ENCODE measurements at places on chromosomes 7 and 10.

- H3K27me3 ChIP-seq: peaks cover 13% of the 10 kb centered on the region
- DNase-seq: no peak
- H3K4me1 ChIP-seq: peaks cover 11% of the 10 kb centered on the region
- no peaks in the 10 kb centered on the region for H3K36me3 ChIP-seq
- H3K27ac ChIP-seq: no peak overlapping the region
Observed at GRCh38 chr10:36181426-36182178, 539.5 kb upstream of the FZD8 start.

DNA sequence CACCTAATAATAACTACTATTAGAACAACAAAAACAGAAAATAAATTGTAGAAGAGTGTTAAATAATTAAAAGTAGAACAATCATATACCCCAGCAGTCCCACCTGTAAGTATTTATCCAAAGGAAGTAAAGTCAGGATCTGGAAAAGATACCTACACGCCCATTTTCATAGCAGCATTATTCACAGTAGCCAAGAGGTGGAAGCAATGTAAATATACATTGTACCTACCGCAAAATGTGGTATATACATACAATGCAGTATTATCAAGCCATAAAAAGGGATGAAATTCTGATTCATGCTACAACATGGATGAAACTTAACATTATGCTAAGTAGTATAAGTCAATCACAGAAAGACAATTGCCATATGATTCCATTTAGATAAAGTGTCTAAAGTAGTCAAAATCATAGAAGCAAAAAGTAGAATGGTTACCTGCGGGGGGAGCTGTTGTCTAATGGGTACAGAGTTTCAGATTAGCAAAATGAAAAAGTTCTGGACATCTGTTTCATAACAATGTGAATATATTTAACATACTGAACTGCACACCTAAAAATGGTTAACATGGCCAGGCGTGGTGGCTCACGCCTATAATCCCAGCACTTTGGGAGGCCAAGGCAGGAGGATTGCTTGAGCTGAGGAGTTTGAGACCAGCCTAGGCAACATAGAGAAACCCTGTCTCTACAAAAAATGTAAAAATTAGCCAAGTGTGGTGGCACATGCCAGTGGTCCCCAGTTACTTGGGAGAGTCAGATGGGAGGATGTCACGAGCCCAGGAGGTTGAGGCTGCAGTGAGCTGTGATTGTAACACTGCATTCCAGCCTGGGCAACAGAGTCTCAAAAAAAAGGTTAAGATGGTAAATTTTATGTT is 6.0 kb upstream of the TMED4 start:
- H3K4me3 ChIP-seq: no peak overlapping the region
- no peaks in the 10 kb centered on the region for H3K27me3 ChIP-seq
- no peaks in the 10 kb centered on the region for H3K4me1 ChIP-seq
- no peaks in the 10 kb centered on the region for H3K36me3 ChIP-seq

DNA sequence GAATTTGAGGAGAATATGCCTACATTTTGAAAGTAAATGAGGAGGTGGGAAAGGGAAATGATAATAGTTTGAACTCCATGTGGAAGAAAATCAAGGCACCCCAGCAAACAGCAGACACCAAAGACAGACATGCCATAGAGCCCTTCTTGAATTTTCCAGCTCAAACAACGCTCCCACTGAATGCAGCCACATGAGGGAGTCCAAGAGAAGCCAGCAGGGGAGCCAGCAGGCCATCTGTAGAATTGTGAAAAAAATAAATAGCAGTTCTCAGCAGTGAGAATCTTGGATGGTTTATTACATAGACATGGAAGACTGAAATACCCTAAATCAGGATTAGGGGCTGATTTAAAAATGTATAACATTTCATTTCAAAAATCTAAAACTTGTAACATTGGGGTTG is 1567.3 kb upstream of the LRRTM3 start:
- no peaks in the 10 kb centered on the region for H3K27me3 ChIP-seq
- H3K36me3 ChIP-seq: no peaks in the 10 kb centered on the region
- H3K4me1 ChIP-seq: no peaks in the 10 kb centered on the region
- no peak overlapping the region for H3K27ac ChIP-seq

DNA sequence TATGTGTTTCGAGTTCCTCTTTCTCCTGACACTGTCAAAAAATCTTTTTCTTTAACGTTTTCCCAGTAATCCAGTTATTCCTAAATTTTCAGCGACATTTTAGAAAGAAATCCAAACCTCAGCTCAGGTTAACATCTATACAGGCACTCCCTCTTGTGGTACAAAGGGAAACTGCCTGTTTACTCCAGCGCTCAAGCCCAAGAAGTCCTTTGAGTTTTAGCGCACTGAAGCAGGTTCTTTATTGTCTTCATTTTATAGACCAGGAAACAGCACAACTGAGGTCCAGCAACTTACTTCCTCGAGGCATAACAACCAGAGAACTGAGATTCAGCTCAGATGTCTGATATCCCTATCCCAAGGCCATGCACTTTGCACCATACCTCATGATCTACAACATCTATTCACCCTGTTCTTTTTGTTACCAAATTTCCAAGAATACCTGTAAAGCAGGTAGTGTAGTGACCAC is 287.2 kb upstream of the MKLN1 start:
- H3K27me3 ChIP-seq: no peaks in the 10 kb centered on the region
- H3K4me1 ChIP-seq: peaks cover 14% of the 10 kb centered on the region
- H3K27ac ChIP-seq: no peak overlapping the region
- H3K36me3 ChIP-seq: no peaks in the 10 kb centered on the region

- DNase-seq: no peak
- H3K27me3 ChIP-seq: no peaks in the 10 kb centered on the region
- no peaks in the 10 kb centered on the region for H3K36me3 ChIP-seq
- H3K27ac ChIP-seq: no peak overlapping the region
- H3K4me3 ChIP-seq: no peak overlapping the region
Observed at GRCh38 chr10:110812583-110812982, 59.1 kb upstream of the PDCD4 start.

GRCh38 chr7:18997477-18998150 is 119.8 kb downstream of the TWIST1 start:
- H3K4me1 ChIP-seq: peaks cover 4% of the 10 kb centered on the region
- no peaks in the 10 kb centered on the region for H3K36me3 ChIP-seq
- no peaks in the 10 kb centered on the region for H3K27me3 ChIP-seq
- no peak overlapping the region for H3K27ac ChIP-seq

- H3K36me3 ChIP-seq: no peaks in the 10 kb centered on the region
- H3K27me3 ChIP-seq: no peaks in the 10 kb centered on the region
- no peak overlapping the region for H3K27ac ChIP-seq
- H3K4me1 ChIP-seq: no peaks in the 10 kb centered on the region
- no peak for DNase-seq
Observed at GRCh38 chr7:25918731-25919130, 233.3 kb upstream of the NFE2L3 start.

DNA sequence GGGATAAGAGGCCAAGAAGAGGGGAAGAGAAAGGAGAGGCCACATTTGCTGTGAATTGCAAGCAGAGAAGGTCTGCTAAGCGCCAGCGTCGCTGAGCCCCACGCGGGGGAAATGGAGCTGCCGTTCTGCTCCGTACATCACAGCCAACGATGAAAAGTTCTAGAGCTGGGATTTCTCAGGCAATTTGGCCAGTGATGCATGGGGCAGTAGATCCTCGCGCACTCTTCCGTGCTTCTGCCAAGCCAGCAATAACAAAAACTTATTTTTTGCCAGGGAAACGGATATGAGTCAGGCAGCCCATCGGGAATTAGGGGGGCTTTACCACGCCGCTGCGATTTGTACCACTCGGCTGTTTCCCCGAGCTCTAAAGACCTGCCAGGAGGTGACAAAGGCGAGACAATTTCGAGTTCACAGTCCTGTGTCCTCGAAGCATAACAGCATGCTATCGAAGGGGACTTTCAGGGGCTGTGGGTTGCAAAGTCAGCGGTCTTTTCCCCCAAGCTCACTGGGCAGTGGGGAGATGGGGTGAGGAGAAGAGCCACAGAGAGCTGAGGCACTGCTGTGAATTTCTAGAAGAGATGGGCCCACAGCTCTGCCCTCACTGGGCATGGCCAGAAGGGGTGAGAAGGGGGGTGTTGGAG is 30.0 kb upstream of the SLF2 start:
- peaks cover 10% of the 10 kb centered on the region for H3K27me3 ChIP-seq
- H3K27ac ChIP-seq: no peak overlapping the region
- no peaks in the 10 kb centered on the region for H3K4me1 ChIP-seq
- H3K36me3 ChIP-seq: no peaks in the 10 kb centered on the region
- DNase-seq: no peak

GRCh38 chr7:158001621-158002320 is 585.9 kb downstream of the PTPRN2 start:
- no peaks in the 10 kb centered on the region for H3K4me1 ChIP-seq
- no peak for DNase-seq
- no peaks in the 10 kb centered on the region for H3K36me3 ChIP-seq
- H3K27me3 ChIP-seq: no peaks in the 10 kb centered on the region

- H3K4me3 ChIP-seq: no peak overlapping the region
- H3K27me3 ChIP-seq: no peaks in the 10 kb centered on the region
- no peaks in the 10 kb centered on the region for H3K4me1 ChIP-seq
- no peak overlapping the region for H3K27ac ChIP-seq
- H3K36me3 ChIP-seq: no peaks in the 10 kb centered on the region
Observed at GRCh38 chr10:124127965-124128810, 34.8 kb upstream of the CHST15 start.

DNA sequence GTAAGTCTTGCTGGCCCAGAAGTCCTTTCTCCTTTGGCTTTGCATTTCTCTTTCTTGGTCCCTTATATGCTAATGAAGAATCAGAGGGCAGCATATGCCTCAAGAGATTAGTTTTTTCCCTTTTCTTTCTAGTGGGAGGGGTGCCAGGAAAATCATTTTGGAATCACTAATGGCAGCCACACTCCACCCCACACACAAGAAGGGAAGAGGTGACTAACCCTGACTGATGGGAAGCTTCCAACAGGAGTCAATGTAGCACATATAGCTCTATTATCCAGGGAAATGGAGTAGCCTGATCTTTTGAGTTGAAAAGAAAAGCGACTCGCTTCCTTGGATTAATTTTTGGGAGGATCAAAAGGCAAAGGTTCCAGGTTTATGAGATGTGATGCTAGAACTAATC is 225.3 kb downstream of the KIF20B start:
- no peaks in the 10 kb centered on the region for H3K27me3 ChIP-seq
- no peak overlapping the region for H3K4me3 ChIP-seq
- no peak for DNase-seq
- no peaks in the 10 kb centered on the region for H3K36me3 ChIP-seq
- no peaks in the 10 kb centered on the region for H3K4me1 ChIP-seq
- no peak overlapping the region for H3K27ac ChIP-seq

DNA sequence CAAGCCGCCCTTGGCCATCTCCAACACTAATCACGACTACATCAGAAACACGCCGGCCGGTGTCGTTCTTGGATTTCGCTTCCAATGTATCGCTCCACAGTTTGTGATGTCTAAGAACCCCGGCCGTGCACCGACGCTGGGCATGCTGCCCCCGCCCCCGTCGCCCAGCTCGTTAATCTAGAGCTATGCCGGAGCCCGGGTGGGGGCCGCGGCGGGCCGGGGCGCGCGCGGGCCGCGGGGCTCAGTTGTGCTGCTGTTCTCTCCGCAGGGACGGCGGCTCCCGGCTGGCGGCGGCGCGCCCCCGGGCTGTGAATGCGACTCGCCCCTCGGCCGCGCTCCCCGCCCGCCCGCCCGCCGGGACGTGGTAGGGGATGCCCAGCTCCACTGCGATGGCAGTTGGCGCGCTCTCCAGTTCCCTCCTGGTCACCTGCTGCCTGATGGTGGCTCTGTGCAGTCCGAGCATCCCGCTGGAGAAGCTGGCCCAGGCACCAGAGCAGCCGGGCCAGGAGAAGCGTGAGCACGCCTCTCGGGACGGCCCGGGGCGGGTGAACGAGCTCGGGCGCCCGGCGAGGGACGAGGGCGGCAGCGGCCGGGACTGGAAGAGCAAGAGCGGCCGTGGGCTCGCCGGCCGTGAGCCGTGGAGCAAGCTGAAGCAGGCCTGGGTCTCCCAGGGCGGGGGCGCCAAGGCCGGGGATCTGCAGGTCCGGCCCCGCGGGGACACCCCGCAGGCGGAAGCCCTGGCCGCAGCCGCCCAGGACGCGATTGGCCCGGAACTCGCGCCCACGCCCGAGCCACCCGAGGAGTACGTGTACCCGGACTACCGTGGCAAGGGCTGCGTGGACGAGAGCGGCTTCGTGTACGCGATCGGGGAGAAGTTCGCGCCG is 1.9 kb downstream of the VWC2 start:
- peak overlapping the region; percentile 79 for H3K4me3 ChIP-seq
- no peak overlapping the region for H3K27ac ChIP-seq
- peaks cover 7% of the 10 kb centered on the region for H3K4me1 ChIP-seq
- H3K27me3 ChIP-seq: peaks cover 65% of the 10 kb centered on the region
- DNase-seq: peak; percentile 44
- no peaks in the 10 kb centered on the region for H3K36me3 ChIP-seq

DNA sequence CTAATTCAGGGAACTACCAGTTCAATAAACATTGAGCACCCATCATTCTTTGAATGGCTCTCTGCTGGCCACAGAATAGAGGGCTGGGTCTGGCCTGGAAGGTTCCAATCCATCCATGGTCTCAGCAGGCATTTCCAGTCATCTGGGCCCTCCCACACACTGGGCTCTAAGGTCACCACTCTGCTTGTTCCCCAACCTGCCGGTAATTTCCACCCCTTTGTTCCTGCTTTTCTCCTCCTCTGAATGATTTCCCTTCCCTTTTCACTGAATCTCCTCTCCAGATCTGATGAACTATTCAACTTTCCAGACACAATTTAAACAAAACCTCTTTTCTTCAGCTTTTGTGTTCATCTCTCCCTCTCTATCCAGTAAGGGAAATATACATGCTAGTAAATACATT is 2.6 kb downstream of the BZW2 start:
- H3K36me3 ChIP-seq: no peaks in the 10 kb centered on the region
- H3K4me3 ChIP-seq: peak overlapping the region; percentile 88
- H3K27ac ChIP-seq: peak overlapping the region; percentile 8
- peaks cover 29% of the 10 kb centered on the region for H3K4me1 ChIP-seq

GRCh38 chr10:93854975-93855374 is 38.8 kb upstream of the SLC35G1 start:
- no peak for DNase-seq
- no peaks in the 10 kb centered on the region for H3K36me3 ChIP-seq
- H3K4me3 ChIP-seq: no peak overlapping the region
- peaks cover 13% of the 10 kb centered on the region for H3K4me1 ChIP-seq

GRCh38 chr10:95314192-95314918 is 23.6 kb upstream of the PDLIM1 start:
- H3K27ac ChIP-seq: no peak overlapping the region
- H3K36me3 ChIP-seq: no peaks in the 10 kb centered on the region
- peaks cover 35% of the 10 kb centered on the region for H3K4me1 ChIP-seq

DNA sequence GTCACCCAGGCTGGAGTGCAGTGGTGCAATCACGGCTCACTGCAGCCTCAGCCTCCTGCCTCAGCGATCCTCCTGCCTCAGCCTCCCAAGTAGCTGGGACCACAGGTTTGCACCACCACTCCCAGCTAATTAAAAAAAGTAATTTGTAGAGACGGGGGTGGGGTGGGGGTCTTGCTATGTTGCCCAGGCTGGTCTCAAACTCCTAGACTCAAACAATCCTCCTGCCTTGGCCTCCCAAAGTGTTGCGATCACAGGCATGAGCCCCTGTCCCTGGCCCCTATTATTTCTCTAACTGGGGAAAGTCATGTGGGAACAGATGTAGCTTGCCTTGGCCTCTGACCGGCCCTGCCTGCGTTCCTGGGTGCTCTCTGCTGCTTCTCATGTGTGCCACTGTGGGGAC is 178.7 kb downstream of the RNF216 start:
- no peaks in the 10 kb centered on the region for H3K27me3 ChIP-seq
- H3K27ac ChIP-seq: no peak overlapping the region
- H3K4me1 ChIP-seq: peaks cover 26% of the 10 kb centered on the region
- DNase-seq: no peak
- H3K4me3 ChIP-seq: no peak overlapping the region

- no peaks in the 10 kb centered on the region for H3K27me3 ChIP-seq
- no peak overlapping the region for H3K27ac ChIP-seq
- no peaks in the 10 kb centered on the region for H3K36me3 ChIP-seq
- no peak overlapping the region for H3K4me3 ChIP-seq
- peaks cover 1% of the 10 kb centered on the region for H3K4me1 ChIP-seq
- DNase-seq: no peak
Observed at GRCh38 chr7:148914208-148914777, 30.2 kb upstream of the EZH2 start.

Measured in GM23338 (cell line).